Activated CD8-positive, alpha-beta T cell treated with anti-CD3 and anti-CD28 coated beads for 36 hours (primary cell): ENCODE measurements at places on chromosomes 2 and 18.

- no peak for DNase-seq
Measured at GRCh38 chr2:163135256-163135655, 296.7 kb upstream of the KCNH7 start.

DNA sequence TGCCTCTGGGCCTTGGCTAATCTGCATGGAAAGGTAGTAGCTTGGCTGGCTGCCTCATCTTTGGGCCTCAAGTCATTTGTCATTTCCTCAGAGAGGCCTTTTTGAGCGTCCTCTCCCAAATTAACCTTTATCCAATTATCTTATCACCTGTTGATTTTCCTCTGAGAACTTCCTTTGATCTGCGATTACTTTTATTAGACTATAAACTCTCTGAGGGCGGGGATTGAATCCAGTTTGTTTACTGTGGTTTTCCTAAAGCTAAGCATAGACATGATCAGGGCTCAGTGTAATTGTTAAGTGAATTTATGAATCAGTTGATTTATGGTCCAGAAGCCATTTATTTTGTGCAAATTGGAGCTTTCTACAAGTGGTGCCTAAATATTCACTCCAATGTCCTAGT, 7.5 kb downstream of the RPE start:
- no peak for DNase-seq

DNA sequence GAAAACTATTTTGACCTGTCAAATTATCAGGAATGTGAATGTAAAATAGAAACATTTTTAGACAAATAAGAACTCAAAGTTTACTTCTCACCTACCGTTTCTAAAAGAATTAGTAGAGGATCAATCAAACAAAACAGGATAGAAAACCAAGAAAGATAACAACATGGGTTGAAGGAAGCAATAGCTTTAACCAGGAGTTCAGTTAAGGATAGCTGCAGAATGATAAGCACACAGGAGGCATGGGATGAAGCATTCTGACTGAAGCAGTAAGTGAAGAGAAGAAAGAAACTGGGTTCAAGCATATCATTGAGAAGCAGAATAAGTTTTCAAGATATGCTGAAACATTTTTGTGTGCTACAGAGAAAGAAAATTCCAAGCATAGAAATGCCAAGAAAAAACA, 52.3 kb downstream of the TWSG1 start:
- DNase-seq: no peak

DNA sequence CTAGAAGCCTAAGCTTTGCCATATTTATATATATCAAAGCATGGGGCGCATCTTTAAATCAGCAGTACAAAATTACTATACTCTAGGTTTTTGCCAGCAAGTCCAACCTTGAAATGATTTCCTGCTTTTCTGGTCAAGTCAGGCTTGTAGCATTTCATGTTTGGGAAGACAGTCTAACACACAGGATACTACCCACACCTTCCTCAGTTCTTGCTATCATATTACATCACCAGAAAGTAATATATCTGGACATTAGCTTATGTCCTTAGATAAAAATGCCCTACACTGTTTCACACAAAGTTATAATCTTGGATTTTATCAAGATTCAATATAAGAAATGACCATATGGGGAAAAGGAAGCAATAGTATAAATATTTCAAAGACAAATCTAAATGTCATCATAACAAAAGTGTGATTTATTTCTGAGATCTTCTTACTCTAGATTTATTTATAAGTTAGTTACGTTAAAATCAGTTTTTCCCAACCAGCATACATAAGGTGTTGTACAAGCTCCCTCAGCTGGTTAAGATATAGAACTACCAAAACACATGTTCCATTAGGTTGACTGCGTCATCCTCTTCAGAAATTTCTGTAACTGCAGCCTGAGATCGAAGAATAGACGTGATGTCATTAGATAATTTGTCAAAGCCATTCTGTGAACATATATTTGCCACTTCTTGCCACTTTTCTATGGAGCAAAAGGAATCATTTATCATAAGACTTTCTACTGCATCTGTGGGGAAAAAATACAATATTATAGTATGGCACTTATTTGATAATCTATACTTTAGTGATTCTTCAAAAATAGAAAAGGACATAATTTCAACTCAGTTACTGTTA, 56.6 kb downstream of the CLHC1 start:
- DNase-seq: no peak

DNA sequence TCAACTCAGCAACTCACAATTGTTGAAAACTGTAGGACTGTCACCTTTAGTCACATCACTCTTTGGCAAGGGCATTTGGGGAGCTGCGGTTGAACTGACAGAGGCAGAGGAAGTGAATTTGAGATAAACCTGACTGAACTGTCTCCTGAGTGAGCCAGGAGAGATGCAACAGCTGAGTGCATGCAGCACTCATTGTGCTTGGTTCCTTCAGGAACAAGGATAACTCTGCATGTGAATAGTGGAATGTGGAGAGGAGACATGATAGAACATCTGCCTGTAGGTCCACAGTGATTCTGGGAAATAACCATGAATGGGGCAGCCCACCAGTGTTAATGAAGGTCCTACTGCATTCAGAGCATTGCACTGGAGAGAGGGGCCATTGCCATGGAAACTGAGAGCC, 494.7 kb downstream of the STK39 start:
- no peak for DNase-seq

DNA sequence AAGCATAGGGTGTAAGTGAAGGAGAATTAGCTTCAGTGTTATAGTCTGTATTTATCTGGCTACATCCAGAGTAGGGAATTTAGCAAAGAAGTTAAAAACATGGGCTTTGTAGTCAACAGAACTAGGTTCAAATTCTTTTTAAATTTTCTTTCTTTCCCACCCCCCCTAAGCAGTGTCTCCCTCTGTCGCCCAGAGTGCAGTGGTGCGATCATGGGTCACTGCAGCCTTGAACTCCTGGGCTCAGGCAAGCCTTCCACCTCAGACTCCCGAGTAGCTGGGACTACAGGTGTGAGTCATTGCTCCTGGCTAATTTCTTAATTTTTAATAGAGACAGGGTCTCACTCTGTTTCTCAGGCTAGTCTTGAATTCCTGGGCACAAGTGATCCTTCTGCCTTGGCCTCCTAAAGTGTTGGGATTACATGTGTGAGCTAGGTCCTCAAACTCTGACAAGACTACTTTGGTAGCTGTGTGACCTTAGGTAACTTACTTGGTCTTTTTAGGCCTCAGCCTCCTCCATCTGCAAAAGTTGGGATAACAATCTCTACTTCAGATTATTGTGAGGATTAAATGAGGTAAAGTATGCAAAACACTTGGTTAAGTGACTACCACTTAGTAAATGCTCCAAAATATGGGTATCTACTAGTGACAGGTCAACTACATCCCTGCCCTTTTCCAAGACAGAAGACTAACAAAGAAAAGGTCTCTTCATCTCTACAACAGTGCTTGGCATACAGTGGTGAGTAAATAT, 17.8 kb downstream of the DOK1 start:
- DNase-seq: no peak

DNA sequence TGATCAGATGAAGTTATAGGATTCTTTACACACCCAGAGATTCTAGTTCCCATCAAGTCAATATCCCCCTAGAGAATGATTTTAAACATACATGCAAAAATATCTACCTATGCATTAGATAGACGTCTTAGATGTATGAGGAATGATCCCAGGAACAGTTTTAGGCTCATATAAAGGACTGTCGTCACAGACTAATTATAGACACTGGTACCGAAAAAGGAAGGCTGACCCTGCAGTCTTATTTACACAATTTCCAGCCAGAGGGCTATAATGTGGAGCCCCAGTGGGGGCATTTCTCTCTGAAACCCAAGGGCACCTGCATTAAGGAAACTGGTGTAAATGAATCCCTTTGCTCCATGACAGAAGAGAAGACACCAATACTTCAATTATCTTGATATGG, 170.4 kb downstream of the ZNF521 start:
- no peak for DNase-seq

- no peak for DNase-seq
Measured at GRCh38 chr2:47373747-47374146, 29.2 kb upstream of the MSH2 start.

DNA sequence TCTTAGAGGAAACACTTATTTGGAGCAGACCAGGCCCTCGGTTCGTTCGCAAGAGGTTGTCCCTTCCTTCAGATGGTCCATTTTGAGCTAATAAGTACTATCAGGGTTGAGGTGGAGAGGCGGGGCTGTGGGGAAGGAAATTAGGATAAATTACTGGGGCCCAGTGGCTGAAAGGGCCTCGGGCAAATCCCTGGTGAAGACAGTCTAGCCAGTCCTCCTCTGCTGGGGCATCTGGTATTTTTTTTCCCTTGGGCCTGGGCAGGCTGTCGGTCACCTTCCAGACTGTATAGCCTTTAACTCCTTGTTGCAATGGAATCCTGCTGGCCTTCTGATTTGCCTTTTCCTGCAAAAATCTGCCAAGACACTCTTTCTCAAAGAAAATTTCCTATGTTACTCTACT, 1.7 kb upstream of the MYO3B start:
- no peak for DNase-seq

DNA sequence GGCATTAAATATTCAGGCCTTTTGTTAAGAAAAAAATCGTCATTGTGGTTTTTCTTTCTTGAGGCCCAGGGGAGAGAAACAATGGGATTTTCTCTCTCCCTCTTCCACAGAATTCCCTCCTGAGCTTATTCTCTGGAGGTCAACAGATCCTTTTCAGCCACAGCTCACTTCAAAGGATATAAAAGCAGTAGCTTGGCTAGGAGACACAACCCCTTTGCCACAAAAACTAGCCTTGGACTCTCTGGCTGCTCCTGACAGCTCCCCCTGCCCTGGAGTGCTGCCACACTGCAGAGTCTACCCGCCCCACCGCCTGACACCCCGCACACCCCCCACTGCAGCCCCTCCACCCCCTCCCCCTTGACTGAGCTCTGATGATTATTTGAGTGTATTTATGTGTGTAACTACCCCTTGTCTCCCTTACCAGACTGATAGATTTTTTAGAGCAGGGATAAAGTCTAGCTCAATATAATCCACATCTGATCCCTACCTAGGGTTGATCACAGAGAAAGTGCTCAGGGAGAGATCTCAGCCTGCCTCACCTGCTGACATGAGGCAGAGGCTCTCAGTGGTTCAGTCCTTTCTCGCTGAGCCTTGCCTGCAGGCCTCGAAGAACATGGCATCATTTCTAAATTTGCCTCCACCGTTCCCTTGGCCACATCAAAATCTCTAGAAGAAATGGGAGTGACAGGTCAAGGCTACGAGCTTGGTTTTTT, 132.2 kb upstream of the SP5 start:
- DNase-seq: no peak

DNA sequence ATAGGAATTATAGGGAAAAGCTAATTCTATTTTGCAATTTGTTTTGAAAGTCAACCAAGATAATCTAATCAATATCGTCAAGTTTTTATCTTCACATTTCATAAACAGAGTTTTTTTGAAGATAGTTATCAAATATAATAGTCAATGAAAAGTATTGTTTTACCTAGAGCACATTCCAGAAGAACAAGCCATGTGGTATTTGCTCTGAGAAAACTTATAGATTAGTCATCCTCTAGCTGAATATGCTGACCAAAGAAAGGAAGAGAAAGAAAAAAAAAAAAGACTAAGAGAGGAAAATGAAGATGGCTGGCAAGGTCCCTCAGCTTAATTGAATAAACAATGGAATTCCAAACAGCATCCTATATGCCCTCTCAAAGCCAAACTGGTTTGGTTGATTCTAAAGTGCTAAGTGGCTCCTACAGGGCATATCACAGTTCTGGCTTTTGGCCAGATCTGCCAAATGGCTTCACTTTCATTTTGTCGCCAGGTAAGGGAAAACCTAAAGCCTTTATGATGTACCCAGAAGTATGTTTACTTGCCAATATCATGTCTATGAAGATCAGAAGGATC, 132.6 kb downstream of the VWC2L start:
- DNase-seq: no peak

GRCh38 chr2:27400348-27401135, 8.8 kb downstream of the PPM1G start:
- no peak for DNase-seq

- DNase-seq: no peak
Measured at GRCh38 chr2:10387033-10387432, 61.1 kb downstream of the ODC1 start.

GRCh38 chr2:69914950-69915945, at the start of gene MXD1:
Gene MXD1 (plus strand): TSS chr2:69915109. CDS start chr2:69915331, 222 bp downstream.
- peak; percentile 13 for DNase-seq

GRCh38 chr18:25827228-25827627, 263.2 kb downstream of the SS18 start:
- no peak for DNase-seq

DNA sequence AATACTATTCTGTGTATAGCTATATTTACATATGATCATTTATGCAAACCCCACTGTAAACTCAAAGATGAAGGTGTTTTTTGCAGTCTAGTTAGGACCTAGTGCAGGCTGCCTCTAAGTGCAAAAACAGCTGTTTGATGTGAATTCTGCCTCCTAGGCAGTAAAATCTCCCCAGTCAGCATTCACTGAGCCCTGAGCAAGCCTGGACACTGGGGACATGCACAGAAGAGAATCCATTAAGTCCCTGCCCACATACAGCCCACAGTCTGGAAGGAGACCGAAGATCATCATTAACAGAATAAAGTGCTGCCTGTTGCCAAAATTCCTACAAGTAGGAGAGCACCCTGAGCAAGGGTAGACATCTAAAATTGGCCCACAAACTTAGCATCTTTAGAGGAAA, 14.4 kb upstream of the BIN1 start:
- DNase-seq: no peak

DNA sequence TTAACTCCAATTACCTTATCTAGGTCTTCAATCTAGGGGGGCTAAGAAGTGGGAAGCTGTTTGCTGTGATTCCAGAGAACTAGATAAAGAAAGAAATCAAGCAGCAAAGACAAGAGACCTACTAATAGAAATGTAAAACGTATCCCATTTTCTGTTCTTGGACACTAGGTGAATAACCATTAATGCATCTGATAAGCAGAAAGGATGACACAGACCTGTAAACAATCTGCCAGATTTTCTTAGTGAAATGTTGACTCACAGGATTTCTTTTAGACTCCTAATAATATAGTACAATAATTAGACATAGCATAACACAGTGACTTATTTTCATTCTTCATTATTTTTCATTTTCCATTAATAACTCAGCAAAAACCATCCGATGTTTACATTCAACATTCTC, 1.3 kb downstream of the WDR35 start:
- no peak for DNase-seq

- no peak for DNase-seq
Measured at GRCh38 chr2:12979066-12979465, 262.3 kb downstream of the TRIB2 start.

- DNase-seq: no peak
Measured at GRCh38 chr2:228556717-228557116, 375.2 kb upstream of the SPHKAP start.

- no peak for DNase-seq
Measured at GRCh38 chr2:239789711-239790110, 235.4 kb downstream of the NDUFA10 start.

GRCh38 chr2:57855212-57855611, 191.4 kb upstream of the VRK2 start:
- no peak for DNase-seq

DNA sequence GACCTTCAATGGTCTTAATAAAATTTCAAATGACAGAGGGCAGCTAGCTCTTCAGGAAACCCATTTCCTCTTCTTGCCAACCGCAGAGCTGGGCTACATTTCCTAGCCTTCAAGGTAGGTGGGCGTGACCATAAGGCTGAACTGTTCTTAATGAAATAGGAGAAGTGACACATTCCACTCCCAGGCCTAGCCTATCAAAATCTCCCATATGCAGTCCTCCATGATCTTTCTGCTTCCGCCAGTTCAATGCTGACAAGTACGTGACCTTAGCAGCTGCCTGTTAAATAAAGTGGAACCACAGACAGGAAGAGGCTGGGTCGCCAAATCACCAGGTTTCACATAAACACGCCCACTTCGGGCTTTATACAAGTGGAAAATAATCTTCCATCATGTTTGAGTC, 13.2 kb downstream of the SERPINE2 start:
- peak; percentile 90 for DNase-seq
